GM23248 (cell line): ENCODE measurements at places on chromosomes 6 and 20.

GRCh38 chr6:26420688-26421171 is 18.7 kb downstream of the BTN3A1 start:
- peak; percentile 52 for DNase-seq

DNA sequence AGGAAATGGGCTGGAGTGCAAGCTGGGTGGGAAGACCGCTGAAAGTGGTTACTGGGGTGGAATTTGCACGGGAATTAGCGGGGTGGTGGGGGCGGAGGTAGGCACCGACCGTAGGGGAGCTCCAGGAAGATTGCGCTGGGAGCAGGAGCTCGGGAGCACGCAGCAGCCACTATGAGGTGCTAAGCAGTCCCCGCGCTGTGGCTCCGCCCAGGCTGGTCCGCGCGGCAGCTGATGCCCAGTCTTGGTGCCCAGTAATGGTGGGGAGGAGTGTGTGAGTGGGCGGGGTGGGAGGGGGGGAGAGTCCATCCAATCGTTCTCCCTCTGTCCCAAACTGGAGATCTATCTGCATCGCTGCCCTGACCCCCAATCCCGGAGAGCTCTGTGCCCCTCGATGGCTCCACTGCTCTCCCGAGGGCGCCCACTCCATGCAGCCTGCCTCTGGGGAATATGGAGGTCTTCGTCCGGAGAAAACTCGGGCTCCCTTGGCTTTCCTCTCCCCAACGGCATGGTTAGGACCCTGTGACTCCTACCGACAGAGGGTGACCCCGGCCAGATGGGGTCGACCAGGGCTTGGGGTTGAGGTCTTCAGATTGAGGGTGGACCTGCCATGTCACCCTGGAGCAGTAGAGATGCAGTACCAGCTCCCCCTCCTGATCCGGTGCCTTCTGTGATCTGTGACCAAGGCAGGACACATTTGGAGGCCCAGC is 5.3 kb downstream of the TP53TG5 start:
- DNase-seq: peak; percentile 72

- DNase-seq: peak; percentile 44
Observed at GRCh38 chr6:156557251-156557910, 219.8 kb upstream of the ARID1B start.

DNA sequence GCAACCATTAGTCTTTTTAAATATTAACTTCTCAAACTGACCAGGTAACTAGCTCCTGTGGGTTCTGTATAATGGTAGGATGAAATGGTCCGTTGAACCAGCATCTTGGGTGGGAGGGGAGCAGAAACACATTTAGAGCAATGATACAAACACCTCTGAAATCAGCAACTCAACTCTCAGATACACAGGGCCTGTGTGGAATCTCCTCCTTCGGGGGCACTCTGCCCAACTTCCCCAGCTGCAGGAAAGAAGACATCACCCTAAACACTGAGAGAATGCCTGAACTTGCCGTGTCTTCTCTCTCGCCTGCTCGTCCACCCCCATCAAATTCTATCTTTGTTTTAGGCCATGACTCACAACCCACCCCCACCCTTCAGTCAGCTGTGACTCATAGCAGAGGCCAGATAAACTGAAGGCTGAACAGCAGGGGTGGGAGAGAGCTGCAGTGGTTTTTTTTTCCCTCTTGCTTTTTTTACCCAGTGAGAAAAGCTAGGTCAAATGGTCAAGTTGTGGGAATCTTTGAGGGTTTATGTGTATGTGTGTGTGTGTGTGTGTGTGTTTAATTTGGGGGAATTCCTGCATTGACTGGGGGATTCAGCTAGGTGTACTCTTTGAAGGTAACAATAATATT is 593.4 kb upstream of the JAG1 start:
- DNase-seq: peak; percentile 96

DNA sequence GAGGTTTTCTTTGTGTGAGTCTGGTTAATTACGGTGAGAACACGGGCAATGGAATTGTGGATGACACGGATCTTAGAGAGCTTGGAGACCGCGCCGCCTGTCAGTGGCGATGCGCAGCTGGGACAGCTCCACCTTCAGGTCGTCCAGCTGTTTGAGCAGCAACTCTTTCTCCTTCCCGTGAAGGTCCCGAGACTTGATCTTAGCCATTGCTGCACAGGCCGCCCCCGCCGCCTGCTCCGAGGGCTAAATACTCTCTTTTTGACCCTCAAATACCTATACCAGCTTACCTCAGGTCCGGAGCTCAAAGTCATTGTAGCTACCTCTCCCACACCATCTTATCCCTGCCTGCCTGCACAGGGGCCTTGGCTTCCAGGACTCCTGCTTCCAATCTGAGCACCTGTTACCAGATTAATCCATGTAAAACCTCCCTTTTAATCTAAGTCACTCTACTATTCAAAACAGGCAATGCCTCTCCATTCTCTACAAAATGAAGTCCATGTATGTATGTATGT is 100.2 kb downstream of the PREP start:
- DNase-seq: no peak

GRCh38 chr6:80163754-80164187 is 57.3 kb downstream of the BCKDHB start:
- DNase-seq: peak; percentile 91

- no peak for DNase-seq
Observed at GRCh38 chr6:7106215-7106751, 1.5 kb upstream of the RREB1 start.

DNA sequence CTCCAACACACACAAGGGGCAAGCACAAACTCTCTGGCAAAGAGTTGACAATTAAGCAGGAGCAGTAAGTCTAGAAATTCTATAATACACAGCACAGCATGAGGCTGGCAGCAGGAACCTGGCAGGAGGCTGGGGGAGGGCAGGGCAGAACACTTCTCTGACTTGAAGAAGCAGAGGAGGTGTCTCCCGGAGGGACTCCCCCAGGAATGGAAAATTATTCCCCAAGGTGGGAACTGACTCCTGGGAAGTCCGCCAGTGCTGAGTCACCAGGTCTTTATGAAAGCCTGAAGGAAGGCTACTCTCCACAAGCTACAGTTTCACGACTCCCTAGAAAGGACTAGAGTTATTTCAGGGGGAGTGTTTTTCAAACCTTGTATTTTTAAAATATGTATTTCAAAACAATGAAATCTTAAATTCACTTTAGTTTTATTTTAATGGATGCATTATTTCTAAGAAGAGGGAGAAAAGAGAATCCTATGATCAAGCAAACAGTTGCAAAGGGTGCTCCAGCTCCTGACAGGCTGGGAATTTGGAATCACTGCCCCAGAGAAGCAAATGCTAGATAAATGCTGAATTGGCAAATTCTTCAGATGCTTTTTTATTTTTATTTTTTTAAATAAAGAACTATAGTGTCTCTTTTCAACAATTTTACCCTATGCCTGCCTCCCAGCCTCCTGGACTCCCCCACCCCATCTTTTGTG is 192.8 kb downstream of the LY86 start:
- DNase-seq: peak; percentile 88

GRCh38 chr6:128131036-128131435 is 230.2 kb upstream of the THEMIS start:
- DNase-seq: no peak

DNA sequence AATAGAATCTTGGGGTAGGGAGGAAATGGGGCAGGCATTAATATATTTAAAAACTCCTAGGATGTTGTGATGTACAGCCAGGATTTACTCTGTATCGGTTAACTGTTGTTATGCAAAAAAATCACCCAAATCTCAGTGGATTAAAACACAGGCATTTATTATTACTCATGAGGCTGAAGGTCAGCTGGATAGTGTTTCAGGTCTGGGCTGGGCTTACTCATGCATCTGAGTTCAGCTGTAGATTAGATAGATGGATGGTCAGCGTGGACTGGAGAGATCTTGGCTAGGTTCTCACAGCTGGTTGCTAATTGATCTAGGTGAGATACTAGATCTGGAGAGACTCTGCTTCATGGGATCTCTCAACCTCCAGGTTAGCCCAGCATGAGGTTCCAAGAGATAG is 131.4 kb downstream of the BTBD3 start:
- DNase-seq: peak; percentile 12

DNA sequence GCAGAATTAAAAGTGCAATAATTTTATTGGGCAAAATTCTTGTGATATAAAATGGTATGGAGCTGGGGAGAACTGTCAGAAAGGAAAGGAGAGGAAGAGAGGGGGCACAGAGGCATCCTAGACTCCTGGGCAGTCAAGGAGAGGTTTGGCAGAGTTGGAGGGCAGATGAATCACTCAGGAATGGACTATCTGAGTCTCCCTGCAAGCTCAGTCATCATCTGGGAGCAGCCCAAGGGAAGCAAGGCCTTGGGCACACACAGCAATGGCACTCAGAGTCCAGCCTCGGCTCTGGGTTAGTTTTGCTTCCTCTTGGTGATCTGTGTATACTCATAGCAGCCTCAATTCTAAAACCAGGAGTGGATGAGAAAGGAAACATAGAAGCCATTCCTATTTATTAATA is 67.2 kb downstream of the SLC22A1 start:
- peak; percentile 38 for DNase-seq

DNA sequence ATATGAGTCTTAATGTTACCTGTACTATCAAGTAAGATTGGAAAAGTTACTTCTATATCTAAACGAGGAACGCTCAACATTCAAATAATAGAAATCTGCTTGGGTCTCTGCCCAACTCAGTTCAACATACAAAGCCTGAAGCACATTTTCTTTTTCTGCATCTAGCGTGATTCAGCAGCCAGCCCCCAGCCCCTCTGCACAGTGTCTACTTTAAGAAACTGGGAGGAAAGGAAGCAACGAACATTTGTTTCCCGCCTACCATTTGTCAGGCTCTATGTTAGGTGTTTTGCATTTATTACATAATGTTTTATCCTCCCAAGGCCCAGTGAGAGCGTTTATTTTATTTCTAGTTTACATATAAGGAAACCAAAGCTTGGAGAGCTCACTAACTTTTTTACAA is 17.3 kb downstream of the PHACTR1 start:
- no peak for DNase-seq

DNA sequence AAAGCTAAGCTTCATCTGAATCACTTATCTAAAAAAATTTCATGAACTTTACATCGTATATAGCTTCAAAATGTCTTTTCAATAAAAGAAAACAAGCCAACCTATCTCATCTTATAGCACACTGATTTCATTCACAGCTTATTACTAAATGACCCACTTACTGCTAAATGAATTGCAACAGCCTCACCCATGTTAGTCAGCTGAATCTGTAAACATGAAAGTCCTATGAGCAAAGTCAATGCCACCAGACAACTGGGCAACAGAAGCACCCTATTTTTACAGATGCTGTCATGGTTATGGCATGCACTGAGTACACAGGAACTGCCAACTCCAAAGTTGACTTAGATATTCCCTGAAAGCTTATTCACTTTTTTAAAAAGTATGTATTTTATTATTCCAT is 41.2 kb upstream of the DST start:
- peak; percentile 97 for DNase-seq

- no peak for DNase-seq
Observed at GRCh38 chr6:35209081-35209480, 4.7 kb upstream of the SCUBE3 start.

DNA sequence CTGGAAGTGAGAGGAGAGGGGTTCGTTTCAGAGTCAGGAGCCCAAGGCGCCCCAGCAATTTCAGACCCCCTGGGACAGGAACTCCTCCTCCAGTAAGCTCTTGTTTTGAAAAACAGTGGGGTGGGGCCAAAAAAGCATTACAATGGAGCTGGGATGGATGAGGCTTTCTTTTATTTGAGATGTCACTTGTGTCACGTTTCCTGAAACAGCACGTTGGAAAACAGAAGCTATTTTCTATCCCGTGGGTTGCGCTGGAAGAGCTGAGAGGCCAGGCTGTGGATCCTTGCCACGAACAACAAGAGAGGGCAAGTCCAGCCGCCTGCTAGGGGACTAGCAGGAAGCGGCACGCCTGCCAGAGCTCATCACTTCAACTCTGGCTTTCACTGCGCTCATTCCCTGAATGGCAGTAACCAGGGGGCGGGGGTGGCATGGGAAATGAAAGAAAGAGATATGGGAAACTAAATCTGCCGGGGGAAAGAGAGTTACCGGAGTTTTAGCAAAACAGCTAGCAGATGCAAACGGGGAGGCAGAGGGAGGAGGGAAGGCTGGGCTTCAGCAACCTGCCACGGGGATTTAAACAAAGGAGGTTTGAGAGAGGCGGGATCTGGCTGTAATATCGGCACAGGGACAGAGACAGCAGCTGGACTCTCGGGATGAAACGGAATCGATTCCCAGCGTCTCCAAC is 34.6 kb downstream of the GCNT2 start:
- peak; percentile 44 for DNase-seq

GRCh38 chr6:45092135-45092534 is 236.0 kb upstream of the RUNX2 start:
- no peak for DNase-seq

DNA sequence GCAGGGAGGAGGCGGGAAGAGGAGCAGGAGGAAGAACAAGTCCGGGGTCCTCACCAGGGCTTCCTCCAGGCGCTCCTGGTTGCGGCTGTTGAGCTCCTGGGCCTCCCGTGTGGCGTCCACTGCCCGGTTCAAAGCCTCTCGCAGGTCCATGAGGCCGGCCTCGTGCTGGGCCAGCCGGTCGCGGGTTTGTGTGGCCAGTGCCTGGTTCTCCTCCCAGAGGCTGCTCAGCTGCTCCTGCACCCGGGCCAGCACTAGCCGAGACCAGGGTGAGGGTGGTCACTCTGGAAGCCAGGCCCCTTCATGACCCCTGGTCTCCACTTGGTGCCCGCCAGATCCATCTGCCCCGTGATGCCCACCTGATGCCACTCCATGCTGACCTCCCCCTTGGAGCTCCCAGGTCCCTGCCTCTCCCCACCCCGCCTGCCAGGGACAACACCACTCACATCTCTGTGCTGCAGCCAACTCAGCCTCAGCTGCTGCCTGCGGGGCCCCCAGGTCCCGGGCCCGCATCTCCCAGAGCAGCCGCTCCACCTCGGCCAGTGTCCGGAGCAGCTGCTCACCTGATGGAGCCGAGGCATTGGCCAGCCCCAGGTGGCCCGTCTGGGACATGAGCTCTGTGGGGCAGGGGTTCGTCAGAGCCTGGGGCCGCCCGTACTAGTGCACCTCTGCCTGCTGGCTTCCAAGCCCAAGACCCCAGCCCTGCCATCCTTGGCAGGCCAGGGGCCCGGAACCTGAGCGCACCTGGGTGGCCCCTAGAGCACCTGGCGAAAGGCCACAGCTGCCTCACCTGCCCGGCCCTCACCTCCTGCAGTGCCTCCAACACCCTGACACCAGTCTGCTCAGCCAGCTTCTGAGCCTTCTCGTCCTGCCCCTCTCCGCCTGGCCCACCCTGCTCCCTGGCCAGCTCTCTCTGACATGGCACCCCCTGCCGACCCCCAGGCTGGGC is 15.9 kb downstream of the ADRM1 start:
- peak; percentile 58 for DNase-seq

DNA sequence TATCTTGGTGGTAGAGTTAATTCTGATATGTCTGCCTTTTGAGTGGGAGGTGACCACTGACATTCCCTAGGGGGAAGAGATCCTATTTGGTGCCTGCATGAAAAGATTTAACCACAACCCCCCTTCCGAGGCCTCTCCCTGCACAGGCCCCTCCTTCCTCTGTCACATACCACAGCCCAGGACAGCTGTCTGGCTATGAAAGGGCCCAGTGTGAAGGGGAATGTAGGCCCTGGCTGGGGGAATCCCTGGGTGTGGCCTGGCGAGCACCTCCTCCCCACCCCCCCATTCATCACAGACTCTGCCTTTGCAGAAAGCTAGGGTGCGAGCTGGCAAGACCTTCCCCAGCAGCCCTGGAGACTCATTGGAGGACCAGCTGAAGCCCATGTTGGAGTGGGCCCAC is 27.4 kb upstream of the MAPRE1 start:
- DNase-seq: peak; percentile 4

GRCh38 chr6:151276112-151276740 is 36.5 kb downstream of the AKAP12 start:
- DNase-seq: peak; percentile 92
